Psoas muscle (tissue), 8 donors: ENCODE measurements at places on chromosomes 1 and 21. TPM values are rescaled to one million over a fixed set of nuclear protein-coding genes. Genes with fewer than 3 reads are reported as not detected.

The KCNJ6 gene
- polyA plus RNA-seq, result not detected

The FUBP1 gene
- 24.1 TPM for polyA plus RNA-seq

The SELL gene
- 0.35 TPM for polyA plus RNA-seq

The CD84 gene
- polyA plus RNA-seq, result 0.04 TPM

GRCh38 chr1:234607109-234608024 lies 2.6 kb downstream of the IRF2BP2 start:
- DNase-seq, result peak; percentile 66

DNA sequence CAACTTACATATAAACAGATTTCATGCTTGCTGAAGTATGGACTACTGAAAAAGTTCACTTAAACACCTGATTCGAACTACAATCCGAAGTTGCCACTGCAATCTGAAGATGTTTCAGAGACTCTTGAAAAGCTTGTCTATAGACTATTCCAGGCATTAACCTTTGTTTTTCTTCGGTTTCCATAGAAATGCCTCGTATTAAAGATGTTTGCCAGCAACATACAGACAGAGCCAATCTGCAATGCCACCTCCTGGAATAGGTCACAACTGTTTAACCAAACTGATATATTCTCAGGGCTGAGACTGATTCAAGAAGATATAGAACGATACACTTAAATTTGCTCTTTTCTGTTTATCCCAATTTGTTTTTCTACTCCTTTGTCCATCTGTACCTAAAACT lies 28.9 kb upstream of the DMRTB1 start:
- DNase-seq, result no peak

- DNase-seq, result no peak
Observed at GRCh38 chr1:16241221-16241708, 4.3 kb upstream of the CPLANE2 start.

GRCh38 chr1:27598902-27599528 lies 4.9 kb downstream of the AHDC1 start:
- peak; percentile 82 for DNase-seq

DNA sequence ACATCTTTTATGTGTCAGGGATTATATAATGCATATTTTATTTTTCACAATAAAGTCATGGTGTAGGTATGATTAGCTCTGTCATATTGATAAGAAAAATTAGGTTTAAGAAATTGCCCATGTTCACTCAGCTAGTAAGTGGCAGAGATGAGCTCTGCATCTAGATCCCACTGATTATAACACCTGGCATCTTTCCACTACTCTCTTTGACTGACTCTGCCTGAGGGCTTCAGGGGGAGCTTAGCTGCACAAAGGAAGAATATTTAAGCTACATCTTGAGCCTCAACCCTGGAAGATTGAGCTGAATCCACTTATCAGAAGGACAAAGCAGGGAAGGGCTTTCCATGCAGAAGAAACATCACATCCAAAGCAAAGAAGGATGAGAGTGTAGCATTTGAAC lies 190.4 kb downstream of the MIS18A start:
- DNase-seq, result no peak

DNA sequence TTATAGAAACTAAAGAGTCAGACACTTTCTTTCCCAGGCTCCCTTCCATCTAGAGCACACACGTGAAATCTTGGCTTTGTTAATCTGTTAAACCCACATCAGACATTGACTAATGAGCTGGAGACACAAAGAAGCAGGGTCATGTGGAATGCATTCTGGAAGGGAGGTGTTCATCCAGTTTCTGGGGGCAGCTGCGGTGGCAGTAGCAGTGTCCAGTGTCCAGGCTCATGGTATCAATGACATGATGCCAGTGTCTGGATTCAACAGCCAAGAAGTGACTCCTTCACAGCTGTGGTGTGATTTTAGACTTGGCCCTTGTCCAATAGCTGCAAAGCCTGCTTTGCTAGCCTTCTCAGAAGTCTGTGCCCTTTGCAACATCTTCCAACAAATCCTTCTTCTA lies 95.2 kb downstream of the NTPCR start:
- peak; percentile 58 for DNase-seq
